ENCODE measurements at places on chromosomes 1 and 21.

DNA sequence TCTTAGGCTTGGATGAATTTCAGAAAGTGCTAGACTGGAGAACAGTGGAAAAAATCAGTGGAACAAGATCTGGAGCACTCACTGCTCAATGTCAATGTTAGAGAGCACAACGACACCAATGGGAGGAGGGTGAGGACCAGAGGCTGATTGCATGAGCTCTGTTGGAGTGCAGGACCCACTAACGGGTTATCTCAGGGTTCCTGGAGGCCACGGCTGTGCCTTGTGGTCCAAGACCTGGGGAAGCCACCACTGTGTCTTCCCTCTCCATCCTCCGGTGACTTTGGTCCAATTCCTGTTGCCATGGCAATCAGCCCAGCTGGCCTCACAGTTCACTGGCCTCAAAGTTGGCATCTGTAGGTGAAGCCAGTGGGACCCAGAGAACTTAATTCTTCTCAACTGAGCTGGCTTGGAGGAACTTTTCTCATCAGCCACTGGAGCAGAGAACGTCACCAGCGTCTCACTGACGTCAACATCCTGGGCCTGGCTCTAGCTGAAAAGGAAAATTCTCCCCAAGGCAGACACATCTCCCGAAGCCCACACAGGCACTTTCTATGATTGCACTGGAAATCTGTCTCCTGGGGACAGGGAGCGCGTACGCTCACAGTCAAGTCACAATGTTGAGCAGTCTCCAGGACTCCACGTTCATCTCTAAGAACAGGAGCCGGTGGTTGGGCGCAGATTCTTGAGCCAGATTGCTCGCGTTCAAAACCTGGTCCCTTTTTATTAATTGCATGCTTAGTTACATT is 21.9 kb upstream of the GPR157 start:
- no peak for DNase-seq
- H3K4me3 ChIP-seq, result no peak overlapping the region
- no peaks in the 10 kb centered on the region for H3K27me3 ChIP-seq
- no peaks in the 10 kb centered on the region for H3K4me1 ChIP-seq
- H3K36me3 ChIP-seq, result no peaks in the 10 kb centered on the region
- H3K27ac ChIP-seq, result no peak overlapping the region

DNA sequence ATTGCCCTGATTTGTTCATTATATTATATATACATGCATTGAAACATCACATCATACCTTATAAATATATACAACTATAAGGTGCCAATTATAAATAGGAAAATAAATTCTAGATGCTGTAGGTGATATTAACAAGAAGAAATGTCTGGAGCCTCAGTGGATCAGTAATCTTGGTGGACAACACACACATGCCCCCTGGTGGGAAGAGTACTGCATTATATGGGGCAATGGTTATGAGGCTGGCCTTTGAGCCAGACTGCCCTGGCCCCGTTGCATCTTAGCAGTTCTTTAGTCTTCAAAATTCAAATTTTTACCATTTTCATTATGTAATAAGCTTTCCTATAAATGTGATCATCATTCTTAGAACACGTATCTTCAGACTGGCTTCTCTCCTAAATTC is 335.0 kb upstream of the GREM2 start:
- no peak overlapping the region for H3K27ac ChIP-seq
- no peak for DNase-seq
- no peaks in the 10 kb centered on the region for H3K27me3 ChIP-seq
- no peaks in the 10 kb centered on the region for H3K36me3 ChIP-seq
- no peak overlapping the region for H3K4me3 ChIP-seq

DNA sequence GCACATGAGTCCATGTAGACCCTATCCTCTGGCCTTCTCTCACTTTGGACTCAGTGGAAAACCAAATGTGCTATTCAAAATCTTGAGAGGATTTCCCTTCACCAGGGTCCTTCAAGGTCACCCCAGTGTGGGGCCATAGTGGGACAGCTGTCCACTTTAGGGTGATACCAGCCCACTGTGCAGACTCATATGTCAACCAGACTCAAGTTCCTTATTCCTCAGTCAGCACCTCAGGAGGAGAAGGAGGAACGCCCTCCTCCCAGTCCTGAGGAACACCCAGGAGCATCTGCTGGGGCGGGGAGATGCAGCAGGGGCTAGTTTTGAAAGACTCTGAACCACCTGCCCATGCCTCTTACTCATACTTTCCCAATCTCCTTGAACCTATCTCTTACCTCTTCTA is 340.9 kb downstream of the MATN1 start:
- no peak overlapping the region for H3K4me3 ChIP-seq
- no peak for DNase-seq
- no peaks in the 10 kb centered on the region for H3K4me1 ChIP-seq
- H3K27ac ChIP-seq, result no peak overlapping the region

DNA sequence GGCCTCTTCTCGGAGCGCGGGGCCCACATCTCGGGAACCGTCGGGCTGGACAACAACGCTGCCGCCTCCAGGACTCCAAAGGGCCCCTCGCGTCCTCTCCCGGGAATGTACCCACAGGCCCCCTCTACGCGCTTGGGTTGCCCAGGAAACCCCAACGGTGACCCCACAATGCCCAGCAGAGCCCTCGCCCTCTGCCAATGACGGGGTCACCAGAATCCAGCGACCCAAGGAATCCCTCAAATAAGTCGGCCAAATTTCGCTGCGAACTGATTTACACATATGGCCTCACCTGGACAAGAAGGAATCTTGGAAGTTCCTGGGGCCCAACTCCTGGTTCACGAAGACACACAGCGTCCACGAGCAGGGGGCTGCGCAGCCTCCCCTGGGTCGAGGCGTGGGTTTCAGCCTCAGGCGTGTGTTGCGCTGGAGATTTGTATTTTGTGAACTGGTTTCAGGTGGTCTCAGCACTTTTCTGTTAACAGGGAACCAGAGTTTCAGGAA is 78.1 kb downstream of the DESI2 start:
- no peaks in the 10 kb centered on the region for H3K36me3 ChIP-seq
- H3K27me3 ChIP-seq, result no peaks in the 10 kb centered on the region
- DNase-seq, result no peak
- no peak overlapping the region for H3K27ac ChIP-seq

- no peak overlapping the region for H3K27ac ChIP-seq
- H3K27me3 ChIP-seq, result no peaks in the 10 kb centered on the region
- no peak for DNase-seq
- no peaks in the 10 kb centered on the region for H3K4me1 ChIP-seq
These were observed 133.7 kb downstream of the SMYD2 start for GRCh38 chr1:214414691-214415090.

GRCh38 chr1:181443231-181443853 is 40.0 kb upstream of the CACNA1E start:
- no peak for DNase-seq
- no peak overlapping the region for H3K27ac ChIP-seq
- no peaks in the 10 kb centered on the region for H3K4me1 ChIP-seq

- no peak for DNase-seq
- H3K27ac ChIP-seq, result no peak overlapping the region
- no peak overlapping the region for H3K4me3 ChIP-seq
- H3K4me1 ChIP-seq, result no peaks in the 10 kb centered on the region
- H3K27me3 ChIP-seq, result no peaks in the 10 kb centered on the region
- no peaks in the 10 kb centered on the region for H3K36me3 ChIP-seq
These were observed 298.9 kb downstream of the KCNT2 start for GRCh38 chr1:196309386-196309785.
